Left colon (tissue), 2 donors: ENCODE measurements at places on chromosomes 6 and 20.
A peak's percentile ranks its signal among the peaks of the same experiment; 100 is the strongest.

DNA sequence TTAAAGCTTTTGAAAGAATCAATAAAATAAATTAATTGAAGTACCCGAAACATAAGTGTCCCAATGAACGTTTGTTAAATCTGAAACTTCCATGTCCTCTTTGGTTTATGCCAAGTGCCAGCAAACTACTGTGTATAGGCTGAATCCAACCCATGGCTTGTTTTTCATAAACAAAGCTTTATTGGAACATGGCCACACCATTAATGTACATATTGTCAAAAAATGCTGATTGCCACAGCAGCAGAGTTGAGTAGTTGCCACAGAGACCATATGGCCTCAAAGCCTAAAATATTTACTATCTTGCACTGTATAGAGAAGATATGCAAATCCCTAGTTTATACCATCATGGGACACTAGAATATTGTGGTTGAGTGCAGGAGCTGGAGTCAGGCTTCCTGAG lies 406.1 kb downstream of the MAFB start:
- no peak for DNase-seq

DNA sequence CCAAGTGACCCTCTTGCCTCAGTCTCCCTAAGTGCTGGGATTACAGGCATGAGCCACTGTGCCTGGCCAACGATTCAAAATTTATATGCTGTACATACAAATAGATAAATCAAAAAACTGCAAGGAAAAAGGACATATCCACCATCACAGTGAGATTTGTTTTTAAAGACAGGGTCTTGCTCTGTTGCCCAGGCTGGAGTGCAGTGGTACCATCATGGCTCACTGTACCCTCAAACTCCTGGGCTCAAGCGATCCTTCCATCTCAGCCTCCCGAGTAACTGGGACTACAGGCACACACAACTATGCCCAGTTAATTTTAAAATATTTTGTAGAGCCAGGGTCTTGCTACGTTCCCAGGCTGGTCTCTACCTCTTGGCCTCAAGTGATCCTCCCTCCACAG lies 61.5 kb downstream of the MAP3K7 start:
- DNase-seq = no peak

DNA sequence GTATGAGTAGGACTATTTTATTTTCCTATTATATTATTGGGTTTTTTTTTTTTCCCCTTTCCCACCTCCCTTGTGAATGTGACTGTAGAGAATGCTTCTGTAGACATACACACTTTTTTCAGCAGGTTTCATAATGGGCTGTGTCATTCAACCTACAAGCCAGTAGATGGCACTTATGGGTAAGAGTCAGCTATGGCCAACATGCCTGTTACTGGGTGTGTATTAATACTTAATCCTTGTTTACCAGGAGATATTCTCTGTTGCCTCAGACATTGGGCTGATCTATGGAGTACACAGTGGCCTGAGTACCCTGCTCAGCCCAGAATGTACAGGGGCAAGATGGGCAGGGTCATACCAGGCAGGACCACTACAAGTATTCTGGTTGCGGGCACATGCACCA lies 382.5 kb downstream of the EPHA7 start:
- no peak for DNase-seq

DNA sequence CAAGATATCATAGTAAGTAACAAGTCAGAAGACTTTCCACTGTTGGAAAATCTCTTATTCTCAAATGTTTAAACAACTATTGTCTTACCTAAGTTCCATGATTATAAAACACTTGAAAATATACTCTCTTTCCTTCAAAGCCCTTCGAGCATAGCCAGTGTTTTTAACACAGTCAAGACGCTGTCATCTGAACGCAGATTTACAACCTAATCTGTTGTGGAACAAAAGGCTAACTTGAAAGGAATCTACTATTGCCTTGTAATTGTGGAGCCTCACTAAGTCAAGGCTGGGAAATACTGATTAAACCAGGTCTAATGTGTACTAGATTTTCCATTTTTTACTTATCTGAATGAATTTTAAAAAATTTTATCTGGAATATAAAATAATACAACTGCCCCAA lies 205.8 kb downstream of the TRDN start:
- DNase-seq = no peak

- DNase-seq = no peak
These were observed 16.3 kb downstream of the SIRT5 start for GRCh38 chr6:13590574-13591153.

- DNase-seq = no peak
These were observed 11.5 kb downstream of the SRXN1 start for GRCh38 chr20:641516-641875.

- DNase-seq = no peak
These were observed 449.6 kb downstream of the C6orf118 start for GRCh38 chr6:164859816-164860215.

GRCh38 chr6:29651413-29652197 lies 5.3 kb upstream of the MOG start:
- no peak for DNase-seq

DNA sequence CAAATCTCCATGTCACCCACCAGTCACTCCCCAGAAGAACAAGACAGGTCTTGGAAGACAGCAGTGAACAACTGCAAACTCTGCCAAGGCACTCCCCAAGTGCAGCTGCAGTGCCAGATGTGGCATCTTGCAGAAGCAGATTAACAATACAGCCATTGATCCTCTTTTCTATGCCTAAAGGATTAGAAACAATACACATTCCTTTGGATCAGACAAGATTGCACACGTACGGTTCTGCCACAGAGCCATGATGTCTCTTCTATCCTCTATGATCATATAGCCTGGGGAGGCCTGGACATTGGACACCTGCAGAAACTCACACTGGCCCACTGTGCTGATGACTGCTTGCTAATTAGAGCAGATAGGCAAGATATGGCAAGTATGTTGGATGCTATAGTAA lies 155.9 kb downstream of the MYLK4 start:
- DNase-seq = no peak

DNA sequence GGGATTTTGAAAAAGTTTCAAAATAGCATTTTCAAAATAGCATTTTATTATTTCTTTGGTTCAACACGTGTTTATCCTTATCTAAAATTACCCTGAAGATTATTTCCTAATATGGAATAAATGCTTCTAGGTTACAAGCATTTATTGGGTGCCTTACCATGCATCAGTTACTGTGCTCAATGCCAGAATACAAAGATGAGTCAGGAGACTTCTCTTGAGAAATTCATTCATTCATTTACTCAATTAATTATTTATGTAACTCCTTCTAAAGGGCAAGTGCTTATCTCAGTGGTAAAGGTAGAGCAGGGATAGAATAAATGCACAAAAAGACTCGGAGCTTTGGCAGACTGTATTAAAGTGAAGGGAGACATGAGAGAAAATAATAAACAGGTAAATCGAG lies 150.1 kb upstream of the PDE7B start:
- no peak for DNase-seq

- no peak for DNase-seq
These were observed 13.7 kb downstream of the PHF3 start for GRCh38 chr6:63649269-63649668.

GRCh38 chr6:33419580-33420490 lies at the start of gene SYNGAP1:
SYNGAP1 (plus strand) TSS chr6:33420065; CDS start chr6:33420265, 200 bp downstream.
- DNase-seq = peak; percentile 76

DNA sequence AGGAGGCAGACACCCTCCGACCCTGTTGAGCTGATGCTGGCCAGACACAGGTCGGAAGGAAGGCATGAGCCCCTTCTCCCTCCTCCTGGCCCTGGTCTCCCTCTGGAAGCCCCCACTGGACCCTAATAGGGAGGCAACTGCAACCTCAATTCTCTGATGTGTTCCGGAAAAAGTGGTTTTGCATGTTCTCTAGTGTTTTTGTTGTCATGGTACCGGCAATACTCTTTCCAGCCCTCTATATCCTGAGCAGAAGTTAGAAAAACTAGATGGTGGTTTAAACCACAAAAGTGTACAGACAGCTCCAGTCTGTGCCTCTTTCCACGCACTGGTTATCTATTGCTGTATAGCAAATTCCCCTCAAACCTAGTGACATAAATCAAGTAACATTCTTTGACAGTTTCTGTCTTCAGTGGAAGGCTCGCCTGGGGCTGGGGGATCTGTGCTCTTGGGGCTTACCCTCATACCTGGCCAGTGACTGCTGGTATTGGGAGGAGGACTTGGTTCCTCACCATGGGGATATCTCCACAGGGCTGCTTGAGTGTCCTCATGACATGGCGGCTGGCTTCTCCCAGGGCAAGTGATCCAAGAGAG lies 37.0 kb downstream of the SYTL3 start:
- no peak for DNase-seq

DNA sequence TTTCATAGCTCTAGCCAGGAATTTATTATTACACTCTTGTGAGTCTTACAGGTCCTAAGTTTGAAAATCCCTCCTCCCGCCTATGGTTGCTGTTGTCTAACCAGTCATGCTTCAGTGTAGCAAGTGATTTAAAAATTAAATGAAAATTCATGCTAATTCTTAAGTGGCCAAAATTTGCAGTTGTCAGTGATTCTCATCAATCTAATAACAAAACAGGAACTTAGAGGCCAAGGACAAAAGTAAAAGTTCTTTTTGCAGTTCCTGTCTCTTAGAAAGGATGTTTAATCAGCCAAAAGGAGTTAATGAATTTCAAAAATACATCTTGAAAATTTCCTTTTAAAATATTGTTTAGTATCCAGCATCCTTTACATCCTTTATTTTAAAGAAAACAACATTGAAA lies 36.3 kb downstream of the VTA1 start:
- DNase-seq = no peak
